CD4-positive, alpha-beta T cell treated with Interleukin-4 for 4 hours (primary cell): ENCODE measurements at places on chromosomes 3 and 15.

DNA sequence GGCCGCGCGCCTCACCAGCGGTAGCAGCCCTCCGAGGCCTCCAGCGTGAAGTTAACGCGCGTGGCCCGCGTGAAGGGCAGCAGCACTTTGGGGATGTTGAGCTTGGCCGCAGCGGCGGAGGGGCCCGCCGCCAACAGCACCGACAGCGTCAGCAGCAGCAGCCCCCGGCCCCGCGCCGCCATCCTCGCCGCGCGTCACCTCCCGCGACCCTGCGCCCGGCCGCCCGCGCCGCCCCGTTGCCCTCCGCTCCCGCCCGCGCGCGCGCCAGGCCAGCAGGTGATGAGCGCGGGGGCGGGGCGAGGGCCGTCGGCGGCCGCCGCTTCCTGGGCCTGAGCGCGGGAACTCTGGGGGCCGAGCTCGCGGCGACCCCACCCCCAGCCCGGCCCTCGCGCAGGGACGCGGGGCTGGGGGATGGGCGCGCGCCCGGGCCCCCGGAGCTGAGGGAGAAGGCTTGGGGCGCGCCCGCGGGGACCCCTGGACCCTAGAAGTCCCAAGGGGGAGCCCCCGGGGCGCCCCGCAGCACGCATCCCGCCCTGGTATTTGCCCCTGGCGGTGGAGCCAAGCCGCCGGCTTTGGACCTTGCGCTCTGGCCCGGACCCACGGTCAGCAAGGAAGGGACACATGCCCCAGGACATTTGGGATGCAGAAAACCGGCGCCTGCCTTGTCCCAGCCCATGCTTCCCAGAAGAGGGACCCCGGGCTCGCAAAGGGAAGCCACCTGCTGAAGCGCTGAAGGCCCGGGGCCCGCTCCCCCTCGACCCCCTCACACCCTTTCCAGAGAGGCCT lies at the start of gene NUP210:
Gene NUP210, minus strand, starts transcription at position 278 of the 786 bp plus-strand sequence. Its CDS starts 96 bp downstream, at position 182.
- peak; percentile 31 for DNase-seq

DNA sequence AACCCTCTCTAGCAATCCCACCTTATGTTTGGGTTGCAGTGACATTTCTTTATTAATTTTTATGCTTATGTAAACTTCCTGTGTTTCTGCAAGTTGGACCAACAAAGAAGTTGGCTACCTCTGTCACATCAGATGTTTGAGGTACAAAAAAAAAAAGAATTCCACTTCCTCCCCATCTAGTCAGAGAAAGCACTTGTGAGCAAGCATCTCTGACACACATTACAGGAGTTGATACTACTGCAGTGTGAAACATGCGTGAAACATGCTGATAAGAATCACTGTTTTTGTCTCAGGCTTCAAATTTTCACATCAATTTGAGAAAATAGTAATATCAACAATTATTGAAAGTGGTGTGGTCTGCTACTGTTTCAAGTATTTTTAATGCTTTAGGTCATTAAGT lies 1.3 kb downstream of the SCAANT1 start:
- DNase-seq: peak; percentile 55

- DNase-seq: no peak
Observed at GRCh38 chr3:195546130-195546560, 3.0 kb upstream of the PPP1R2 start.

DNA sequence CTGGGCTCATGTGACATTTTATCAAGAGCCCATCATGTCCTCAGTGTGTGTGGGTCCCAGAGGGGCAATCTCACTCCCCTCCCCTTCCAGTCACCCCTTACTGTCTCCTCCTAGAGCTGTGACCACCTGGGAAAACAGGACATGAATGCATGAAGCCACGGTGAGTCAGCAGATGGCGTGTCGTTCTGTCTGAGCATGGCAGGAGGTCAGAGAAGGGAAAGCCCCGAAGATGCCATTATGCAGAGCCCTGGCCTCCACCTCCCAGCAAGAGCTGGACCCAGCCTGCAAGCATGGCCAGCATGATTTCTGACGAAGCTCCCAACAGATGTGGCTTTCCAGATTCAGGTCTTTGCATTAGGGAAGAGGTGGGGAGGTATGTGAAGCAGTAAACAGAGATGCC lies 118.5 kb downstream of the TLE3 start:
- DNase-seq: no peak

DNA sequence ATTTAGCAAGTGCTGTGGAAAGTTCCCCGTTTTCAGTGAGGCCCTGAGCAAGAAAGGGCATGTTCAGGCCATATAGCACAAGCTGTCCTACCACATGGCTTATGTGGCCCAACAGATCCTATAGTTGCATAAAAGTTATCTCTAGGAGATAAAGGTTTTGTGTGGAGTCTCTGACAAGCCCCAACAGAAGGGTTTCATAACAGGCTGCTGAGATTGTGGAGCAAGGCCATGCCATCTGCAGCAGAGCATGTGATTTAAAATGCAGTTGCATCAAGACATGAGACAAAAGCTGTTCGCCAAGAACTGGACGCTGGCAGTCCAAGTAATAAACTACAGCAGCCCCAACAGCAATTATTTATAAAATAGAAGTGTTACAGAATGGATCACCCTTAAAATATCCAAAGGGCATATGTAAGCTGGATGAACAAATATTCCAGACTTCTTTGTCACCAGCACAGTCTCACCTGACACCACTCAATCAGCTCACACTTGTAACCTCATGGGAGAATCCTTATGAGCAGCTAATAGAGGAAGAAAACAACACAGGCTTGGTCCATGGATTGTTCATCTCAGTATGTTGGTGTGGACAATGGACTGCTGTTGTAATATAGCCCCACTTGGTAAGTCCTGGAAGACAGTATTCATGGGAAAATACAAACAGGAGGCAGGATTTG lies 14.4 kb upstream of the CLDN1 start:
- no peak for DNase-seq

- no peak for DNase-seq
Observed at GRCh38 chr15:89784686-89784960, 8.5 kb downstream of the MESP2 start.

DNA sequence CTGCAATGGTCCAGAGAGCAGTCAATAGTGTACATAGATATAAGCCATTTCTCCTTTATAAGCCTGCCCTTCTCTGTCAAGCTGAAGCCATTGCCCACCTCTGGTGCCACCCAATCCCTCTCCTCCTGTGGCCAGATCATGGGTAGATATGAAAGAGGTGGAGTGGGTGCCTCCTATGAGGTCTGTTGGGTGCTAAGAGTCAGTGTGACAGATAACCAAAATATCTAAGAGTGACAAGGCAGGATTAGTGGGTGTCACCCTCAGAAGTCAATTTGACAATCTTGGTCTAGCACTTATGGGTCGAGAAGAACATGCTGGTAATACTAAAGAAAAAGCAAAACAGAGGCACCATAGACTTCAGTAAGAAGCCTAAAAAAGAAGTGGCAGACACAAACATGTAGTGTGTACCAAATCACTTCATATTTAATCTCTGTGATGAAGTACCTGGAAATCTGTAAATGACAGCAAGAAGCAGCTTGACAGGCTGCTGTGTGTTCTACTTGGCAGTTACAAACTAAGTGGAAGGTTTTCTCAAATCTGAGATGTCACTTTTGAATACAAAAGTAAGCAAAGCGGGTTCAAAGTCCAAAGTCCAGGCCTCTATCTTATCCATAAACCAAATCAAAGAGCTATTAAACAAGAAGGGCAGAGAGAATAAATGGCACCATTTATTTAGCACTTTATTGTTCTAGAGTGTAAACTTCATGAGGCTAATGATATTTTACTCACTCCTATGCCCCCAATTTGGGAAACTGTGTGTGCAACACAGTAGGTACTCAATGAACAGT lies 118.9 kb upstream of the EOMES start:
- peak; percentile 48 for DNase-seq

GRCh38 chr15:52094811-52095584 lies 17.6 kb downstream of the BCL2L10 start:
- no peak for DNase-seq

- DNase-seq: no peak
Observed at GRCh38 chr3:23649448-23649847, 156.3 kb upstream of the UBE2E1 start.
